ENCODE measurements at places on chromosomes 16 and 17.

- DNase-seq: no peak
Measured at GRCh38 chr16:29811896-29812665, at the start of gene PRRT2. TSS of gene PRRT2 (plus strand) at chr16:29812193. CDS start at chr16:29813055, 862 bp downstream.

DNA sequence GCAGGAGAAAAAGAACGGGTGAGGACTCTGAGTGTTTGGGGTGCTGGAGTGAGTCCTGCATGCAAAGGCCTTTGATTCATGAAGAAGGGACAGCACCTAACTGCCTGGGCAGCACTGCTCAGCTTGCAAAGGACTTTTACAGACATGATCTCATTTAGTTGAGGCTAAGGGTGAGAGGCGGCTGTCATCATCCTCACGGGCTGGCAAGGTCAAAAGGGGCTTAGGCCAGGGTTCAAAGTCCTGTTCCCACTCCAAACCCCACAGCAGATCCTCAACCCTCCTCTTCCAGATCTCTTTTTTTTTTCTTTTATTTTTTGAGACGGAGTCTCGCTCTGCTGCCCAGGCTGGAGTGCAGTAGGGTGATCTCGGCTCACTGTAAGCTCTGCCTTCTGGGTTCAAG is 4.8 kb downstream of the RHBDF2 start:
- DNase-seq: no peak

GRCh38 chr17:51740531-51740930 is 418.0 kb downstream of the CA10 start:
- no peak for DNase-seq

DNA sequence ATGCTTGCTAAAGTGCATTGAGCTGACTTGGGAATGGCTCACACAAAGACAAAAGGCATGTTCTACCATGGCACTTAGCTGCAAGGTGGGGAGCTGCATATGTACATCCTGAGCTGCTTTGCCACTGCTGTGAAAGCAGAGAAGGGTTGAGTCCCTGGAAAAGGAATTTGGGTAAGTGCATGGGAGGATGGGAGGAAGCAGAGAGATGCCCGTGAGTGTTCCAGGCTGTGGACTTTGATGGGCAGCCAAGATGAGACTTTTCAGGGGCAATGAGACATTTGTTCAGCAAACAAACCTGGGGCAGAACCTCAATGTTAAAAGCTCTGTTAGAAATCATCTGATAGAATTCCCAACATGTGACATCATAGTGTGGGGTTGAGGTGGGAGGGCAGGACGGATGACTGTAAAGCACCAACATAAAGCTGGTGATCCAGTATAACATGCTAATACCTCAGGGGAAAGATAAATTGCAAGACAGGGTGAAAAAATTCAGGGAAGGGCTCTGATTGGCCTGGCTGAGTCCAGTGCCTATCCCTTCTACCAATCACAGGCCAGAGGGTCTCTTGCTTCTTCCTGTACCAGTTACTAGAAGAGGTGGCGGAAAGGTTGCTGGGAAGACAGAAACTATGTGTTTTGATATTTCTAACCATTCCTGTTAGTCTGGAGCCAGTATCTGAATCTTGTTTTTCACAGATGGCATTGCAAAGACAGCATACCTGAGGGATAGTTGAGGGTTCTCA is 163.2 kb downstream of the UTP18 start:
- DNase-seq: no peak

DNA sequence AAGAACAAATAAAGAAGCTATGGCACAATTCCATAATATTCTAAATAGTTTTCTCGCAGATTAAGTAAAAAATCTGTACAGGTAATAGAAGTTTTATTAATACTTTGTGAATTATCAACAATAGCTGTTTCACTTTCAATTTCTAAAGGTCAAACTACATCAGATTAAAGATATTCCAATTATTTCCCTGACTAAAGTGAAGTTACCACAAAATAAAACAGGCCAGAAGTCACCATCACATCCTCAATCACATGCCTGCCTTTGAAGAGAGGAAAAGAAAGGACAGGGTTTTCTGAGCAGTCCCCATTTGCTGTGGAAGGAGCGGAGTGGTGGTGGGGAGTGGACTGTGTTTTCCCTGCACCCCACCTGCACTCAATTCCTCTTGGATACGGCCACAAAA is 11.1 kb downstream of the ITFG1 start:
- no peak for DNase-seq

- no peak for DNase-seq
Measured at GRCh38 chr16:62256406-62256805, 220.2 kb upstream of the CDH8 start.

GRCh38 chr17:81329927-81330883 is 35.1 kb upstream of the SLC38A10 start:
- no peak for DNase-seq

- no peak for DNase-seq
Measured at GRCh38 chr17:14739656-14740431, 439.0 kb downstream of the HS3ST3B1 start.

DNA sequence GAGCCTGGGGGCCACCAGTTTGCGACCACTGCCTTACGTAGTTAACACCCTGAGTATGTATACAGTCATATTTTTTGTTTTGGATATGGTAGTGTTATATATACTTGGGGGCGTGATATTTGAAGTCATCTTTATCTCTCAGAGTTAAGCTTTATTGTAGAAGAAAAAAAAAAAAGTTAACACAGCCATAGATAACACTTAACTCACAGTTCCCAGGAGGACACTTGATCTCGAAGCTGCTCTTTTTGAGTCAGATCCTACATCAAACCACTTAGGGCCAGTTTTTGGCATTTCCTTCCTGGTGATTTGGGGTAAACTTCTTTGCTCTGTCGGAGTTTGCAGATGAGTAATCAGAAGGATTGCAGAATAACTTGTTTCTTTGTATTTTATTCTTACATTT is 5.8 kb downstream of the ITPRIPL2 start:
- DNase-seq: peak; percentile 84

- DNase-seq: no peak
Measured at GRCh38 chr17:27320222-27320560, 26.3 kb downstream of the WSB1 start.

DNA sequence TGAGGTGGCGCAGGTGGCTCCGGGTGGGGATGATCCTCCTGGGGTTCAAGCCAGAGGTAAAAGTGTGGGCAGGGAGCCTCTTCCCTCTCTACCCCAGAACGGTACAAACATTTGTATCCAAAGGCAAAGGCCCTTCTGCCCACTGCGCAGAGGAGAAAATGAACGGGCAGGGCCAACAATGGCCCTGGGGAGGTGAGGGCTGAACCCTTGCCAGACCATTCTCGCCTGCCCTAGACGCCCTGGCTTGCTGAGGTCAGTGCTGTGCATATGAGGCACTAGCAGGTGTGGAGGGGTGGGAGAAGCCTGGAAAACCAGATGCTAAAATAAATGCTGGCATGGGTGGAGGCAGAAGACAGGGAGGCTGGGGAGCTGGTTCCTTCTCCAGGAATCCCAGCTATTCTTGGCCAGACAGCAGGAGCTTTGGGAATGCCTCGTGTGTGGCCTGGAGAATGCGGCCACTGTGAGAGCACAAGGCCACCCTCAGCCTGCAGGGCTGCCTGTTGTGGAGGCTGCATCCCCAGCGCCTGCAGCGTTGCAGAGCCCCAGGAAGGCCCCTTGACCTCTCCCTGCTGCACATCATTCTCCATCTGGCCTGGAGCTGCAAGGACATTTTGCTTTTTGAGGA is 4.5 kb downstream of the C17orf50 start:
- DNase-seq: no peak

DNA sequence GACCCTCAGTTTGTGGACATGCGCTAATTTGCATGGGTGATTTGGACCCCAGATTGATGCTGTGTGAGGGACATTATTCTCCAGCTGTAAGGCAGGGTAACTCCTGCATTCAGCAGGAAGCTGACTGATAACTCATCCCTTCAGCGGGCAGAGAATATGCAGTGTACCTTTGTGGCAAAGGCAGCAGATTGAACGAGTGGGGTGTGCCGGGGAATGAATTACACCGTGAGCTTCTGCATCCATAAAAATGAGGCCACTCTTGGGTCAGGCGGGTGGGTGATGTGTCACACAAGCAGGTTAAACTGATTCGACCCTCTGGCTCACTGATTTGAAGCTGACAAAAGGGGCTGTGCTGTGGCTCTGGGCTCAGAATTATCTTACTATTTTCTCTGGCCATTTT is 128.9 kb upstream of the PMFBP1 start:
- no peak for DNase-seq

DNA sequence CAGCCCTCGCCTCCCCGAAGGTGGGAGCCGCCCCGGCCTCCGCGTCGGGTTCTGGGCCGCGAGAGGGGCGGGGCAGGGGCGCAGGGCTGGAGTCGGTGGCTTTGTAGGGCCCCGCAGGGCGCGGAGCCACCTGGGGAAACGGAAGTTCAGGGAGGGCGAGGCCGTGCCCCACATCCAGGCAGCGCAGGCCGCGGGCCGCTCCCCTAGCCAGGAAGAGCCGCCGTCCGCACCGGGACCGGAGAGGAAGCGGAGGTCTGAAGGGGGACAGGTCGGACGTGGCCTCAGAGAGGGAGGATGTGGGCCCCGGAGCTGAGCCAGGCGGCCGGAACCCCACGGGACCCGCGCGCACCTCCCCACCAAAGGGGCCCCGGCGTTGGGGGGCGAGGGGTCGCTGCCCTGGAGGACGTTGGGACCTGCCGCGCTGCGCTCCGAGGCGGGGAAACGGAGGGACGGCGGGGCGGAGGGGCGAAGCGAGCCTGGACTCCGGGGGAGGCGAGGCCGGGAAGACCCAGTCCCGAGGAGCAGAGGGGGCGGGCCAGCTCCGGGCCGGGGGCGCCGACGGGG is 482 bp upstream of the SLC16A3 start:
- no peak for DNase-seq
